ENCODE measurements at places on chromosomes 7 and 10.

DNA sequence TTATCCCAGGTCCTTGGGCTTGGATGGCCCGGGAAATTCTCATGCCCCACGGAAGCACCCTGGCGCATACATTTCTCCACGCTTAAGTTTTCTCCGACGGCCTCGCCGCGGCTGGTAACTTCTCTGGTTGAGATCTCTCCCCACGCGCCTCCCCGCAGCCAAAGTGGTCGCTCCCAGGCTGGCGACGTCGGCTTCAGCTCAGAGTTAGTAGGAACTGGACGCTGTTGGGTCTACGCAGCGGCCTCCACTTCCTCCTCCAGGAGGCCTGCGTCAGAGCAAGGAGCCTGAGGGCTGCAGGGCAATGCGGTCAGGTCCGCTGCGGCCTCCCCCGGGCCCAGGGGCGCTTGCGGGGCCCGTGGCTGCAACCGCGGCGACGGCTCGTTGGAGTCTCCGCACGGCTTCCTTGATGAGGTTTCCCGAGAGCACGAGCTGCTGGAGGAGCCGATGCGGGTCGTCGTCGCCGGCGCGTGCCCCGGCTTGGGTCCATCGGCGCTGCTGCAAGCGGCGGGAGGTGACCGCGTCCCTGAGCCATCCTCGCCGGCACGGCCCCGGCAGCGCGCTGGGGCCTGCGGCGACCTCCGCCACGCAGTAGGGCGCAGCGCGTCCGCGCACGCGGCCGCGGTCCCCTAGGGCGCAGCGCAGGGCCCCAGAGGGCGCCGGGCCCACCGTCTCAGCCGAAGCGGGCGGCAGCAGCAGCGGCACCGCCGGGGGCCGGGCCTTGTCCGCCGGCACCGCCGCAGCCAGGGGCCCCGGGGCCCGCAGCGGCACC is 744 bp downstream of the FRAT2 start:
- no peak for DNase-seq

GRCh38 chr7:37065779-37066271 is 341.5 kb upstream of the AOAH start:
- DNase-seq, result no peak

- DNase-seq, result no peak
Observed at GRCh38 chr7:149161241-149161848, 14.1 kb downstream of the ZNF398 start.

GRCh38 chr7:158843771-158844170 is 12.6 kb upstream of the DYNC2I1 start:
- DNase-seq, result no peak

DNA sequence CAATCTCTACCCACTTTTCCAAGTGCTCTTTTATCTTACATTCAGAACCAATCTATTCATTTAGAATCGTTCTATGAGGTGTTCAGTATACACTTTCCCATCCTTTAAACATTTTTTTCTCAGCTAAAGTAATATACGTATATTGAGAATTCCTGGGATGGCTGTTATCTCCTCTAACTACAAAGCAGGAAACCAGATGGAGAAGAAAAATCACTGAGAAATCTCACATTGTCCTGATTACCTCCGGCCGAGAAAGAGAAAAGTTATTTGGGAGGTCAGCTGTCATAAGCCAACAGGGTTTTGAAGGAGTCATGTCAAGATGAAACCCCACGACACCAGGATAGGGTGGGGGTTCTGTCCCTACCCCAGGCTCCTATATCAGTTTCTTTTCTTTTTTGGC is 99.2 kb upstream of the KDM7A start:
- no peak for DNase-seq

DNA sequence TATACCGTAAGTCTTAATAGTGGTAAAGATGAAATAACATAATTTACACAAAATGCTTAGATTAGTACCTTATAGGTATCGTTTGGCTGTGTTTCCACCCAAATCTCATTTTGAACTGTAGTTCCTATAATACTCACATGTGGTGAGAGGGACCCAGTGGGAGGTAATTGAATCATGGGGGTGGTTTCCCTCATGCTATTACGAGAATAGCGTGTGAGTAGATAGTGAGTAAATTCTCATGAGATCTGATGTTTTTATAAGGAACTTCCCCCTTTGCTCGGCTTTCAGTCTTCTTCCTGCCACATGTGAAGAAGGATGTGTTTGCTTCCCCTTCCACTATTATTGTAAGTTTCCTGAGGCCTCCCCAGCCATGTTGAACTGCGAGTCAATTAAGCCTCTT is 426.3 kb upstream of the POT1 start:
- no peak for DNase-seq

DNA sequence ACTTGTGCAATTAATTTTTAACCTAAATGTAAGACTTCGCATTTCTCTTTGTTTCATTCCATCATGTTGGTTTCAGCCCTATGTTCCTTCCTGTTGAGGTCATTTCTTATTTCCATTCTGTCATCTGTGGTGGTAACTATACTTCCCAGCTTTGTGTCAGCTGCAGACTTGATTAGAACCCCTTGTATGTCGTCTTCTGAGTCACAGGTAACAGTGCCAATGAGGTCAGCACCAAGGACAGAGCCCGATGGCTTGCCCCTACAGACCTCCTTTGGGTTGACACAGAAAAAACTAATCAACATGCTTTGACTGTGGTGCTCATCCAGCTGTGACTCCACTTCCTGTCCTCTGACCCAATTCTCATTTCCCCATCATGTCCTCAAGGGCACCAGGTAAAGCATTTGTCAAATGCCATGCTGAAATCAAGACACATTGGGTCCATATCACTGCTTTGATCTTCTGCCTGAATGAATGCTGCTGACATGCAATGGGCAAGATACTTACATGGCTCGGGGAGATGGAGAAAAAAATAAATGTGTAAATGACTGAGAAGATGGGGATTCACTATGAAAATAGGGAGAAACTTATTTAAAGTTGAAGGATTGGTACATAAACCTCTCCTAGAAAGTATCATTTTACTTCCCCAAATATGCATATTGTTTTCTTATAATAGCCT is 25.6 kb upstream of the CRTAC1 start:
- DNase-seq, result no peak

DNA sequence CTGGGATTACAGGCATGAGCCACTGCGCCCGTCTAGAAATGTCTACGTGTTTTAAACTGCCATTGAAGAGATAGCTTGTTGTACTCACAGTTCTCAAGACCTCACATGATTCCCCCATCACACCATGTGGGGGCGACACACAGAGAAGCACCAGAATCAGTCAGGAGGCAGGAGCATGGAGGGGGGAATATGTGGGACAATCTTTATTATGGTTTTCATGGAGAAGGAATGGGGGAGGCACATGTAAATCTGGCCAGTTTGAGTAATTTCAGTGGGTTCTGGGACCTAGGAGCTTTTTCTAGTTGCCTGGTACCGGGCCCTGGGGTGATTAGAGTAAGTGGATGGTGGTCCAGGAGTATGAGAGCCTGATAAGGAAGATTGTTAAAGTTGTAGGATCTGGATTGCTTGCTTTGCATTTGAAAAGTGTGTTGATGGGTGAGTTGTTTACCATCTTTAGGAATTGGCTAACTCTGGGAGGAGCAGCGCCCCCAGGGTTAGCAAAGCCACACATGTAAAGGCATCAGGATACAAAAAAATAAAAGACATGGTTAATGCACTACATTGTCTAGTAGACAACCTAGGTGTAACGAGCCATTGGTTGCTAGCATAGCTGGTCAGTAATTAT is 85.4 kb upstream of the SLC13A1 start:
- DNase-seq, result no peak

- no peak for DNase-seq
Observed at GRCh38 chr7:141660259-141660658, 41.7 kb downstream of the DENND11 start.

DNA sequence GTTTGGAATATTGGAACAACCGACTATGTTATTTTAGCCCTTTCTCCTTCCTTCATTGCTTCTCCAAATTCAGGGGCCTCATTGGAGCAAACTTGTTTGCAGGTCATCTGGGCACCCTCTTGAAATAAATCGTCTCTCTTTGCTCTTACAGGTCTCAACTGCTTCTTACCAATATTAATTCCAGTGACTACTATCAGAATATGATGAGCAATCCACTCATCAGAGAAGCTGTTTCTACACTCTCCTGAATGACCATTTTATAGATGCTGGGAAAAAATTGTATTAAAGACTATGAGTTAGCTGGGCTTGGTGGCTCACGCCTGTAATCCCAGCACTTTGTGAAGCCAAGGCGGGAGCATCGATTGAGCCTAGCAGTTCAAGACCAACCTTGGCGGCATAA is 12.5 kb upstream of the HNRNPF start:
- no peak for DNase-seq

DNA sequence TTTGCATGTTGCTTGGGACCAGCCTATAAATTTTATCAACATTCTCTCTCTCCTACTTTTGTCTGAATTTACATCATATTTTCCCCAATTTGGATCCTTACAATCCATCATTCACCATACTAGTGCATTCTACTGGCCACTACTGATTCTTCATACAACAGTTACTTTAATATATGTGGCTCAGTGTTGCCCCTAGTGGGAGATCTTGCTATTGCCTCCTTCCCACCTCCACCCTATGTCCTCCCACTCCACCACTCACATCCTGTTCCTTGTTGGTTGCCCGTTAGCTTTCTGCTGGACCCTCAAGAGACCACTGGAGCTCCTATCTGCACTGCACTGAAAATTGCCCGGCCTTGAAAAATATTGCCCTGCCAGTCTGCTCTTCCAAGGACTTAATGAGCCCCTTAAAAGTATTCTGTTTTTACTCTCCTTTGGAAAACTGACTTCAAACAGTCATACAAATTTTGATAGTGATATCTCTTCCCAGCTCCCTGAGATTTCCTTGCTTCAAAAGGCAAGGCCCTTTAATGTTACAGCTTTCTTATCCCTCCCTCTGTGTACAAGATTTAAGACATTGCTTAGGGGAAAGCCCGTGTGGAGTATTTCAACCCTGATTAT is 243.2 kb upstream of the TMEM229A start:
- no peak for DNase-seq

DNA sequence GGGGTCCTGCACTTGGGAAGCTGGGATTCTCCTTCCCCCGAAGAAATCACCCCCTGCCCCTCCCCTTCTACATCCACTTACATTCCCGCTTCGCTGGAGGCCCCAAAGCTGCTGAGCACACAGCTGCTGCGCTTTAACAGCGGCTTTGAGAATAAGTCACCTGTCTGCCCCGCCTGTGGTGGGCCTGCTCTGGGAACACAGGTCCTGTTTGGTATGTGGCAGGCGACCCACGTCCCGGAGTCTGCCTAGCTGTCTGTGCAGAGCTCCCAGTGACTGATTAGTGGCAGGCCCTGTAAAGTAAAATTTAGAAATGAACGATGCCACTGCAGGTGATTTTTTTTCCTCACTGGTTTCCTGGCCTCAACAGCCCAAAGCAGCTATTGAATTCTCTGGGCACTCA is 47.0 kb downstream of the CDH23 start:
- no peak for DNase-seq

DNA sequence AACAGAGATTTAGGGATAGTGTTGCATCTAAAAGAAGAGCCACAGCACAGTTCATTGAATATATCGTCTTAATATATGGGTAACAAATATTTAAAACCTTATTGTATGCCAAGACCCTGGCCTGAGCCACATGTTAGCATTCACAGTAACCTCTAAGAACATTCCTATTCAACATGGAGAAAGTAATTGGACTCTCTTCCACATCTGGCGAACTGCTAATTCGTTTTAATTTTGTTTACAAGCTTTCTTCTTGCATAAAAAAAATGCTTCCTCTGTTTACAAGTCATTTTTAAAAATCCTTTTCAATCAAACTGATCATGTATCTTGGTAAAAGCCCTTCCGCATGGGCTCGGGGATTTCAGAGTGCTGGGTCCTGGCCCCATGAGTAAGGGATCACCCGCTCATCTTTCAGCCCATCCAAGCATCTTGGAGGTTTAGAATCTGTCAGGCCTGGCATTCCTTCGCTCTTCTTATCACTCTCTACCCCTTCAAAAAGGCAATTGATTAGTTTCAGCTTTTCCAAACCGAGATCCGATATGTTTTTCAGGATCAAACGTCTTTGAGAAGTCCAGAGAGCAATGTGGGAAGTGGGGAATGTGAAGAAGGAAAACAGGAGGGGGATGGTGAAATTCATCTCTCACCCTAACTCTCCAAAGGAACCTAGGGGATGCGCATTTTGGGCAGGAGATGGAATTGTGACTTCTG is 7.3 kb downstream of the TWIST1 start:
- DNase-seq, result no peak

DNA sequence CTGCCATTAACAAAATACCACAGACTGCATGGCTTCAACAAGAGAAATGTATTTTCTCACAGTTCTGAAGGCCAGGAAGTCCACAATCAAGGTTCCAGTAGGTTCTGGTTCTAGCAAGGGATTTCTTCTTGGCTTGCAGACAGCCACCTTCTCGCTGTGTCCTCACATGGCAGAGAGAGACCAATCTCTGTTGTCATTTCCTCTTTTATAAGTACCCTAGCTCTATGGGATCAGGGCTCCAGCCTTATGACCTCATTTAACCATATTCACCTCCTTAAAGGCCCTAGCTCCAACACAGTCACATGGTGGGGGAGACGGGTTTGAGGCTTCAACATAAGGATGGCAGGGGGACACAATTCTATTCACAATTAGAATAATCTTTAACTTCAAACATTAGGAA is 23.6 kb downstream of the ABI1 start:
- no peak for DNase-seq

- DNase-seq, result no peak
Observed at GRCh38 chr7:139721417-139721816, 56.4 kb downstream of the HIPK2 start.

- DNase-seq, result no peak
Observed at GRCh38 chr7:1388703-1389335, 70.5 kb downstream of the MICALL2 start.

DNA sequence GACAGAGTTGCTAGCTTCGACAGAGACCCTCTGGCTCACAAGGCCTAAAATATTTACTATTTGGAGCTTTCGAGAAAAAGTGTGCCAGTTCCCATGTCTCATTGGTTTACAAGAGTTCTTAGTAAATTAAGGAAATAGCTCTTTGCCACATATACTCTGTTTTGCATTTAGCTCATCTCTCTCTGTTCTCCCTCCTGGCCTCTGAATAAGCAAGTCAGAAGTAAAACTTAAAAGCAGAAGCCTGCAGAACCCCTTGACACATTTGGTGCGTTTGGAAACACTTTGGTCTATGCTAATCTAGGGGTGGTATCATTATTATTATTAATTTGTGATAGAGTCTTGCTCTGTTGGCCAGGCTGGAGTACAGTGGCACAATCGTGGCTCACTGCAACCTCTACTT is 6.4 kb downstream of the CARD11 start:
- DNase-seq, result no peak

GRCh38 chr10:29649561-29650551 is 15.1 kb upstream of the SVIL start:
- no peak for DNase-seq

DNA sequence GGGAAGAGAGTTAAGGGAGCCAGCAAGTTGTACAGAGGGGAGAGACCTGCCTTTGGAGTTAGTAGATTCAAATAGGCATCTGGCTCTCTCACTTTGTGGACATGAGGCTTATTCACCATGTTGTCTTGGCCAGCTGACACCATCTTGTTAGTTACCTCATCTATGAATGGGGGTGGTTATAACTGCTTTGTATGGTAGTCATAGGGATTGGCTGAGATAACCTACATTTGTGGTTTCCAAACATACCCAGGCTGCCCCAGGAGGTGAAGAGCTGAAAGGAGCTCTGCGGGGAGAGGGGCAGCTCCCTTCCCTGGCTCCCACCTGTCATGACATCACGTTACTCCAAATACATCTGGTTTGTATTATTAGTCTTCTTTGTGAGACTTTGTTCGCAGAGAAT is 393.3 kb upstream of the AUTS2 start:
- DNase-seq, result no peak

- no peak for DNase-seq
Observed at GRCh38 chr7:129843365-129843898, 109.3 kb downstream of the UBE2H start.
